ENCODE measurements at places on chromosomes 6 and 20. TPM values are rescaled to one million over a fixed set of nuclear protein-coding genes. Genes with fewer than 3 reads are reported as not detected.

GRCh38 chr20:63792866-63793265 lies 38.2 kb downstream of the ZBTB46 start:
- no peak for DNase-seq

GRCh38 chr6:105226598-105227294 lies 46.9 kb upstream of the POPDC3 start:
- no peak for DNase-seq

DNA sequence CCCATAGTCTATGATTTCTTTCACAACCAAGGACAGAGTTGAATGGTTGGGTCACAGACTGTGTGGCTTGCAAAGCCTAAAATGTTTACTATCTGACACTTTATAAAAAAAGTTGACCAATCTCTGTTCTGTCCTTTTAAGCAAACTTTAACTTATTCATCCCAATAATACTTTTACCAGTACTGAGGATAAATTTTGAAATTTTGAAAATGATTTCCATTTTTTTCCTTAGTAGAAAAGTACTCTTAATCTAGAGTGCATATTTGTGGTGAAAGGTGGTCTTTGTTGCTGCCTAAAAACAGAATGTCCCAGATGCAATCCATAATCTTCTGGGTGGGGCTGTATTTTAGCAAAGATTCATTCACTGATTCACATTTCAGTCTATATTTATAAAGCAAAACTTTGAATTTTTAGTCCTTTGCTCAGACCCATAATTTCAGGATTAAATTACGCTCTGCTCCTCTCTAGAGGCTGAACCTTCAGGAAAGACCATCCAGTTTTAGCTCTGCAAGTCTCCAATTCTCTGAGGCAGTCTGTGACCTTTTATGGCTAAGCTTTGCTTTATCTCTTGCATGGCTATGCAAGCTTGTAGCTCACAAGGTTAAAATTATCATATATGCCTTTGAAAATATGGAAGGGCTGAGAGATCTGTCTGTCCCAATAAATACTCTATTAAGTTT lies 573.5 kb downstream of the COL12A1 start:
- DNase-seq = no peak

- DNase-seq = peak; percentile 88
Measured at GRCh38 chr20:63381781-63382431, 20.8 kb upstream of the CHRNA4 start.

- DNase-seq = no peak
Measured at GRCh38 chr6:40966860-40967259, 72.2 kb downstream of the UNC5CL start.

GRCh38 chr6:155795173-155795796 lies 339.6 kb upstream of the NOX3 start:
- no peak for DNase-seq

DNA sequence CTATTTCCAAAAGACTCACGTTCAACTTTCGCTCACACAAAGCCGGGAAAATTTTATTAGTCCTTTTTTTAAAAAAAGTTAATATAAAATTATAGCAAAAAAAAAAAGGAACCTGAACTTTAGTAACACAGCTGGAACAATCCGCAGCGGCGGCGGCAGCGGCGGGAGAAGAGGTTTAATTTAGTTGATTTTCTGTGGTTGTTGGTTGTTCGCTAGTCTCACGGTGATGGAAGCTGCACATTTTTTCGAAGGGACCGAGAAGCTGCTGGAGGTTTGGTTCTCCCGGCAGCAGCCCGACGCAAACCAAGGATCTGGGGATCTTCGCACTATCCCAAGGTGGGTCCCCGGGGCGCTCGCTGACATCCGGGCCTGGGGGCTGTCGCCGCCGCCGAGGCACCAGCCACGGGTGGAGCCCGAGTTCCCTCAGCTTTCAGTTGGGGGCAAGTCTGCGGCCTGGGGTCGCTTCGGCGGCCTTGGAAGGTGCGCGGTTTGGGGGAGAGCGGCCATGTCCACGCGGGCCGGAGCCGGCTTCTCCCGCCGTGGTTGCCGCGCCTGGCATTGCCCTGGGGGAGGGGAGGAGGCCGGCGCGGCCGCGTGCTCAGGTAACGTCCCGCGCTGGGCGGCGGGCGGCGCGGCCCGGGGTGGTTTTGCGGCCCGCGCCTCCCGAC lies 429 bp downstream of the AMD1 start:
- peak; percentile 67 for DNase-seq

DNA sequence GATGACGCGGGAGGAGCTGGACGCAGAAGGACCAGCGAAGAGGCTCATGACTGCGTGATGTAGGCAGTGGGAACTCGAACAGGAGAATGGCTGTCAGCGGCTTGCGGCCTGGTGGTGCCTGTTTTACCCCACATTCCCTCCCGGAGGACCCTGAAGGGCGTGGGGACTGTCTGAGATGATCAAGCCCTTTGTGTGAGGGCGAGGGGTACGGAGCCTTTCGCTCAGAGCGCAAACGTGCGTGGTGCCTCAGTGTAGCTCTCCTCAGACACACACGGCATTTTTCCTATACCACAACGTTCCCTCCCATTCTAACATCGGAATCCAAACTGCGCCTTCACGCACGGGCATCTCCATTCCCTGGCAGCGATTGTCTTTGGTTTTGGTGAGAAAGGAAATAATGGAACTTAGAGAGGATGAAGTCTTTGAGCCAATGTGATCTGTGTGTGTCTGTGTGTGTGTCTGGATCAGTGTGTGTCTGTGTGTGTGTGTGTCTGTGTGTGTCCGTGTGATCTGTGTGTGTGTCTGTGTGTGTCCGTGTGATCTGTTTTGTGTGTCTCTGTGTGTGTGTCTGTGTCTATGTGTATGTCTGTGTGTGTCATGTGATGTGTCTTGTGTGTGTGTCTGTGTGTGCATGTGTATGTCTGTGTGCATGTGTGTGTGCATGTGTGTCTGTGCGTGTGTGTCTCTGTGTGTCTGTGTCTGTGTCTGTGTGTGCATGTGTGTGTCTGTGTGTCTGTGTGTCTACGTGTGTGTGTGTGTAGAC lies 5.3 kb downstream of the PTK6 start:
- DNase-seq = peak; percentile 11

DNA sequence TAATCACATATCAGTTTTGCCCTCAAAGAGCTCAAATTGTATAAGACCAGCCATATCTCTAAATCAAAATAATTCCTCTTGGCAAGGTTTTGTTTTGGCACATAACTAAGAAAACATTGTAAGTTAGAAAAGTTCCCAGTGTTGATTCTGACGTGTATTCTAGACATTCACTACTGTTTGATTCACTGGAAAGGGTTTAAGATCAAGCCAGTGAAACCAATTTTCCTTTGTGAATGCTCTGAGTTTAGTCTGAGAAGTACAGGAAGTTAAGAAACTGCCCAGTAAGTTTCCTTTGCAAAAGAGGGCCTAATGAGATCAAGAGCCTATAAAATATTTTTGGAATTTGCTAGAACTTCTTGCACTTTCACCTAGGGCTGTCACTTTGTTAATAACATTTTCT lies 143.0 kb downstream of the FNDC1 start:
- no peak for DNase-seq

GRCh38 chr20:43320536-43320935 lies 130.8 kb upstream of the PTPRT start:
- peak; percentile 56 for DNase-seq

GRCh38 chr6:55773620-55774216 lies 101.7 kb downstream of the BMP5 start:
- no peak for DNase-seq

DNA sequence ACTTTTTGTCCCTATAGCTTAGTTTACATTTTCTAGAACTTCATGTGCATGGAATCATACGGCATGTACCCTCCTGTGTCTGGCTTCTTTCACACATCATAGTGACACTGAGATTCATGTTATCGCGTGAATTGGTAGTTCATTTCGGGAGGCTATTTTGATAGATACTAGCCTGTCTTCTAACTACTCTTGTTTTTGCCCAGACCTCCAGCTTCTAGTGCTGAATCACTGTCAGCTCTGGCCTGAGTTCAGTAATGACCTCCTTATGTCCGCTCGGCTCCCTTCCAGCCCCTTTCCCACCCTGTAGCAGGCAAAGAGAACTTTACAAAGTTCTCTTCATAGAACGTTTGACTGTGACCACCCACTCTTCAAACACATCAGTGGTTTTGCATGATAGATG lies 14.1 kb downstream of the MYBL2 start:
- DNase-seq = no peak

- DNase-seq = no peak
Measured at GRCh38 chr20:2026514-2026913, 32.7 kb upstream of the PDYN start.

- DNase-seq = no peak
Measured at GRCh38 chr6:150238846-150239407, 96.1 kb downstream of the PPP1R14C start.

DNA sequence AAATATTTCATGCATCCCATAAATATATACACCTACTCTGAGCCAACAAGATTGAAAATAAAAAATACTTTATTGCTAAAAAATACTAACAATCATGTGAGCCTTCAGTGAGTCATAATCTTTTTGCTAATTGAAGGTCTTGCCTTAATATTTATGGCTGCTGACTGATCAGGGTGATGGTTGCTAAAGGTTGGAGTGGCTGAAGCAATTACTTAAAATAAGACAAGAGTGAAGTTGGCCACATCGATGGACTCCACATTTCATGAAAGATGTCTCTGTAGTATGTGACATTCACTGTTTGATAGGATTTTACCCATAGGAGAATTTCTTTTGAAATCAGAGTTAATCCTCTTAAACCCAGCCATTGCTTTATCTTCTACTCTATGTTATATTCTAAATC lies 11.1 kb downstream of the TRDN start:
- no peak for DNase-seq

DNA sequence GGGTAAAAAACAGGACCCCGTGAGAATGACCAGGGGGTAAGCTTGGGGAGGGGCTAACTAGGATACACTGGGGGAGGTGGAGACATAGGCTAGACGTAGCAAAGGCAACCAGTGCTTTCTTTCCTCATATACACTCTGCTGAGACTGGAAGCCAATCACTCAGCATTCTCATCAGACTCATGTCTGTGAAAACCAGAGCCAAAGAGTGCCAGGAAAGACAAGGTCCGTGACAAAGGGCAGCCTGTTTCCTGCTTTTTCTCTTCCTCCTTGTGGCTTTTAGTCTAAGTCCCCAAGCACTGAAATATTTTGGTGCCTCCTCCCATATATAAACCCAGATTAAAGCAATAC lies 97.9 kb upstream of the NEDD9 start:
- DNase-seq = no peak

DNA sequence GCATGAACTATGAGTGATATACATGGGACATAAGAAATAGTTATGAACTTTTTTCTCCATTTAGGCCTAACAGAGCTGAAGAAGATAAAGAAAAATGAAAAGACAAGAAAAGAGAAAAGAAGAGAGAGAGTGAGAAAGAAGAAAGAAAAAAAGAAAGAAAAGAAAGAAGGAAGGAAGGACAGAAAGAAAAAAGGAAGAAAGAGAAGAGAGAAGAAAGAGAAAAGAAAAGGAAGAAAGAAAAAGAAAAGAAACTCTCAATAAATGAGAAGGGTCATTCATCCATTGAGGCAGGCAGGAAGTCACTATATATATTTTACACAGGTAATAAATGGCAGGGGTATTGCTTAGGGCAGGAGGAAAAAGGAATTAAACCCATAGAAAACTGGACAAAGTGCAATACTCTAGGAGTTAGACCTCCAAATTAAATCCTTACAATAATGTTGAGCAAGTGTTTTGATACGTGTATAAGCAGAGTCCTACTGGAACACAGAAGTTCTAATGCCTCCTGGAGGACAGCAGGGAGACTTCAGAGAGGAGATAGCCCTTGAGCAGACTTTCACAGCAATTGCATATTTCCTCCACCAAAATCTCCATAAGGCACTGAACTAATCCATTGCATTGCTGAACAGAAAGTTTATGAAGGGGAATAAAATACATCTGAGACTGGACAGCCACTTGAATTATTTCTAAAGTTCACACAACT lies 86.4 kb upstream of the TENT5A start:
- no peak for DNase-seq

DNA sequence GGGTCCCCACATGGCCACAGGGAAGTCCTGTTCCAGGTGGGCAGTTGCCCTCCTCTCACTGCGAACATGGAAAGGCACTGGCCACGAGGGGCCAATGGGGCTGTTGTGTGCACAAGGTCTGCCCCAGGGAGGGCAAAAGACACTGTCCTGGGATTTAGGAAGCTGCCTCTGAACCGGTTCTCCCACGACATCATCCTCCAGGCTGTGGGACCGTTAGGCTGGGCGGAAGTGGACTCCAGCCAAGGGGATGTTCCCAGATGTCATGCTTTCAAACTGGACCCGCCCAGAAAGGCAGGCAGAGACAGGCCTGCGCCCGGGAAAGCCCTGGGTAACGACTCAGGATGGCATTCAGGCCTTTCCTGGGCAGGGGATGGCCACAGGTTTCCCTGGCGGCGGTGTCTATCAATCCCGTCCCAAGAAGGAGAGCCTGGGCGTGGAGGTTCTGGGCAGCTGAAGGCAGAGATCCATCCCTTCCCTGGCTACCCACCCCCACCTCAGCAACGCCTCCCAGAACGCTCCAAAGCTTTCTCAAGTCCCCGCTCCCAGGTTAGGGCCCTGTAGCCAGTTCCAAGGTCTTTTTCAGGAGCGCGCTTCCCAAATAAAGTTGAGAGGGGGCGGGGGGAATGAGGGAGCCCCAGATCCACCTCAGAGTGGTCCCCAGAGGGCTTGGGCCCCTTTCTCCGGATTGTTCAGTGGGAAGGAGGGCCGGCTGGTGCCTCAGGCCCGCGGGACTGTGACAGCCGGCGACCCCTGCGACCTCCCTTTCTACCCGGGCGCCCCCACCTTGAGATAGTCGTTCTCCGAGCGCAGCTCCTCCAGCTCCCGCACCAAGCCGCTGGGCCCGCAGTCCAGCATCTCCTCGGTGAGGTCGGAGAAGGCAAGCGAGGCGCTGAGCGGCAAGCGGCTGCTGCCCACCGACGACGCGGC lies 13.8 kb upstream of the TLDC2 start:
- DNase-seq = peak; percentile 78

GRCh38 chr20:60361761-60362395 lies 403.7 kb downstream of the CDH26 start:
- DNase-seq = peak; percentile 60

DNA sequence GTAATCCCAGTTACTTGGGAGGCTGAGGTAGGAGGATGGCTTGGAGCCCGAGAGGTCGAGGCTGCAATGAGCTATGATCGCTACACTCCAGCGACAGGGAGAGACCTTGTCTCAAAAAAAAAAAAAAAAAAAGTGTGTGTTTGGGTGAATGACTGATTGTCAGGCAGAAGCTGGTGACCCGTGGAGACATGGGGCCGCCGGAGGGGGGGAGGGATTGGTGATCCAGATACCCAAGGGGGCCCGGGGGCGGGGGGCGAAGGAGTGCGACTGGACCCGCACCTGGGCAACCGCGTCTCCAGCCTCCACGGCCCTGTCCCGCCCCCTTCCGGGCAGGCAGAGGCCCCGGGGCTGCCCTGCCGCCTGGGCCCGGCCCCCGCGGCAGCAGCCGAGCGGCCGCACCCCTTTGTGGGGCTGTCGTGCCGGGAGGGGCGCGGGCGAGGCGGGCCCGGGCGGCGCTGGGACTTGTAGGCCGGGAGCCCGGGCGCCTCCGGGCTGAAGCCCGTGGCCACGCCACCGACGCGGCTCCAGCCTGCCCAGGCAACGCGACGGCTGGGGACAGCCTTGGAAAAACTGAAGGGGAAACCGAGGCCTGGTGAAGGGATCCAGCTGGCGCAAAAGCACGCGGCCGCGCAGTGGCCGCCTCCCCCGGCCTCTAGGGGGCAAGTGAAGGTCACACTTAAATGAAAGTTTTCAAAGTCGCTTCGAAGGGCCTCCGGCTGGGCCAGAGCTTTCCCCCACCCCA lies 2.1 kb upstream of the RBM38 start:
- DNase-seq = peak; percentile 82

- DNase-seq = no peak
Measured at GRCh38 chr6:89596056-89596455, 42.5 kb downstream of the LYRM2 start.

SUN5 gene
- not detected for total RNA-seq

LINC00237 gene
- 2.0 TPM for total RNA-seq

IMPG1 gene
- not detected for total RNA-seq

RXRB gene
- total RNA-seq = 25.8 TPM

ZFP57 gene
- 0.59 TPM for total RNA-seq

CRISP3 gene
- total RNA-seq = not detected

BMP5 gene
- total RNA-seq = 0.56 TPM

All from endodermal cell (in vitro differentiated cells).